H54 (cell line): ENCODE measurements at places on chromosomes 7 and 10.

GRCh38 chr10:23186697-23187096, 5.4 kb upstream of the PTF1A start:
- DNase-seq = no peak

DNA sequence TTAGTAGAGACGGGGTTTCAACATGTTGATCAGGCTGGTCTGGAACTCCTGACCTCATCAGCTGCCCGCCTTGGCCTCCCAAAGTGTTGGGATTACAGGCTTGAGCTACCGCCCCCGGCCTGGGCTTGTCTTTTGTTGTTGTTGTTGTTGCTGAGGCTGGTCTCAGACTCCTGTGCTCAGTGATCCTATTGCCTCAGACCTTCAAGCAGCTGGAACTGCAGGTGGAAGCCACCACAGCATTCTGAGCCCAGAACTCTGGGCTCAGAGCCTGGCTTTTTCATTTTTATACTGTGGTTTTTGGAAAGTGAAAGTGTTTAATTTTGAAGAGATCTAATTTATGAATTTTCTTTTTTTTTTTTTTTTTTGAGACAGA, 16.2 kb upstream of the DNAJB6 start:
- no peak for DNase-seq

GRCh38 chr10:128172756-128173155, 46.5 kb upstream of the MKI67 start:
- no peak for DNase-seq

DNA sequence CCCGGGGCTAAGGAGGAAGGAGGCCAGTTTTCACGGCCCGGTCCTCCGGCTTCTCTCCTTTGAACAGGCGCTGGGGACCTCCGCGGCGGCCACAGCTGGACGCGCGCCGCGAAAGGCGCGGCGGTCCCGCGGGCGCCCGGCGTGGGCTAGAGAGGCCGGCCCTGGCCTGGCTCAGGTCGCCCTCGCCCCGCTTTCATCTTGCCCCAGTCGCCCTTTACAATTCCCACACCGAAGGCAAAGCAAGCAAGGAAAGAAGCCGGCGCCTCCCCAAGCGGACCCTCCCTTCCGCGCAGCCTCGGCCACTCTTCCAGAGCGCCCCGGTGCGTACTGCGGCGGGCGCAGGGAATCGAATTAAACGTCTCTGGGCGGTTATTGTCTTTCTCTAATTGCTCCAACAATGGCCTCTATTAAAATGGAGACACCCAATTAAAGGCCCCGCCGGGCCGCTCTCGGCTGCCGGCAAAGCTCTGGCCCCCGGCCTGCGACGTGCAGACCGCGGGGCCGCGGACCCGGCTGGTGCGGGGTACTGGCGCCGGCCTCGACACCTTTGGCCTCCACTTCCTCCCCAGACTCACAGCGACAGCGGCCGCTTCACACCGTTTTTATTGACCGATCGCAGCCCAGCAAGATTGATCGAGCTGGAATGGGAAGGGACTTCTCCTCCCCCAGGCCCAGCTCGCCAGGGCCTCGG, 4.5 kb upstream of the GATA3 start:
- DNase-seq = no peak

DNA sequence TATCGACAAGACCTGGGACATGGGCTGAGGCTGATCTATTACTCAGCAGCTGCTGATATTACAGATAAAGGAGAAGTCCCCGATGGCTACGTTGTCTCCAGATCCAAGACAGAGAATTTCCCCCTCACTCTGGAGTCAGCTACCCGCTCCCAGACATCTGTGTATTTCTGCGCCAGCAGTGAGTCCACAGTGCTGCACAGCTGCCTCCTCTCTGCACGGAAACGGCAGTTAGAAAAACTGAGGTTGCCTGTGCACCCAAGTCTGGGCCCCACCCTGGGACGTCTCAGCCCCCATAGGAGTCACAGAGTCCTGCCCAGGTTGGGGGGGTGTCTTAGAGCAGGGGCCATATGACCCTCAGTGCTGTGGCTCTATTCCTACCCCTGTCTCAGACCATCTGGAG, 167.4 kb upstream of the PRSS58 start:
- DNase-seq = no peak
